T-helper 17 cell (primary cell): ENCODE measurements at places on chromosomes 4 and X. TPM values are rescaled to one million over a fixed set of nuclear protein-coding genes. Genes with fewer than 3 reads are reported as not detected.
A peak's percentile ranks its signal among the peaks of the same experiment; 100 is the strongest.

SMAD1 gene
- total RNA-seq: 1.3 TPM

CT45A2 gene
- total RNA-seq: not detected

PRSS12 gene
- total RNA-seq: not detected

NOX1 gene
- total RNA-seq: not detected

DTHD1 gene
- 0.22 TPM for total RNA-seq

RASL11B gene
- total RNA-seq: not detected

NPY2R gene
- not detected for total RNA-seq

KLHL5 gene
- 34.3 TPM for total RNA-seq

KCND1 gene
- total RNA-seq: 2.2 TPM

GIMD1 gene
- not detected for total RNA-seq

DNA sequence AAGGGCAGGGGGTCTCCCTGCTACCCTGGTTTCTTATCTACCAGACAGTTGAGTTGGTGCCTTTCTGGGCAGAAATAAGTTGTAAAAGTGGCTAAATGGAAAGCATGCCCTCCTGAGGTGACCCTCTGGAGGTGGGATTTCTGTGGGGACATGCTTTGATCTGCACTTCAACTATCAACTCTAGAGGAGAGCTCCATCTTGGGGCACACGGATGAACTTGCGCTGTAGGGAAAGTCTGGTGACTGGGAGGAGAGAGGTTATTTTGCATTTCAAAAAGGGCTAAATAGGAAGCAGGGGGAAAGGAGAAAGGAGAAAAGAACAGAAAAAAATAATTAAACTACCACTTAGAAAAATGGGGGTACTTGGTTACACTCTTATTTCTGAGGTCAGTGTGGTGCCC lies 12.7 kb upstream of the RHOXF2B start:
- DNase-seq: no peak

- no peak for DNase-seq
Observed at GRCh38 chr4:707929-708630, 2.4 kb downstream of the PCGF3 start.

GRCh38 chrX:108159028-108159670 lies 67.6 kb downstream of the ATG4A start:
- no peak for DNase-seq

DNA sequence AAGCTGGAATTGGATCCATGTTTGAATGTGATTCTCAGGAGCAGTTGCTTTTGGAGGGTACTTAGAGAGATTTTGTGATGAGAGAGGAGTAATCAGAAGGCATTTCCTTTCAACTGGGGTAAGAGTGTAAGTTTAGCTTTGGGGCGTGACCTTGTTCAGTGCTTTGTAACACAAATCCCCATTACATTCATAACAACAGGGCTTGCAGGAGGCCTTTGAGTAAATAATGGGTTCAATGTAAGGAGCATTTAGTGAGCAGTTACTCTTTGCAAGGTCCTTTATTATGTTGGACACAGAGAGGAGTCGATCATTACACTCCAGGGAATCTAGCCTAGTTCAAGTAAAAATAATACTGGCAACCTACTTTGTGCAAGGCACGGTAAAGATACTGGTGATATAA lies 74.0 kb upstream of the AFF2 start:
- DNase-seq: no peak

GRCh38 chrX:124388562-124388961 lies 42.2 kb downstream of the SH2D1A start:
- peak; percentile 18 for DNase-seq

DNA sequence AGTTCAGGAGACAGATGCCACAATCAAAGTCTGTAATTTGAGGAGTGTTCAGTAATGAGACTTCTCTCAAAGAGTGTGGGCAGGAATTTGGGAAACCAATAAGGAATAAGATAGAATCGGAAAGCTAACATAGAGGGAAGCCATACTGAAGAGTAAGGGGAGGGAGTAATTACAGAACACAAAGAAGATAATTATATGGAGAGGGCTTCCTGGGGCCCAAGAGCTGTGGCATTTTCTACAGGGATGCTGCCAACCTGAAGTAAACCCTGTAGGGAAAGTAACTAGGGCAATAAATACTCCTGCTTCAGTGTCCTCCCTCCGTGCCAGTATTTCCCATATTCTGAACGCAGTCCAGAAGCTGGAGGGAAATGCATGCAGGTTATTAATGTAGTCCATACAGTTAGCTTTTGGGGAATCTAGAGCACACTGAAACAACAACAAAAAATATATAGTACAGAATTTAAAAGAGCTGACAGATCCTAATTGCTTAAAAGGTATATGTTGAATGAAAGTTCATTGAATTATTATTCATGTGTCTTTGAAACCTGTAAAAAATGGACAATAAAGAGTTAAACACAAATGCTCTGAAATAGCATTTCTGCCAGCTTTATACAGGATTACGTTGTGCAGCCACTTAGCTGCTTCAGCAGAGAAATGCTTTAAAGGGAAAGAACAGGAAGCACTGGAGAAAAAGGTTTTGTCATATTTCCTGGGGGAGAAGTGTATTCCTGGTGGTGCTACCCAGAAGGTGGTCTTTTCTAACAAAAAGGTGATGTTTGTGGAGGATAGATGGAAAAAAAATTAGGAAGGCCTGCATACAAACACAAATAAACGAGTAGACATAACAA lies 48.0 kb downstream of the CXXC4 start:
- no peak for DNase-seq

DNA sequence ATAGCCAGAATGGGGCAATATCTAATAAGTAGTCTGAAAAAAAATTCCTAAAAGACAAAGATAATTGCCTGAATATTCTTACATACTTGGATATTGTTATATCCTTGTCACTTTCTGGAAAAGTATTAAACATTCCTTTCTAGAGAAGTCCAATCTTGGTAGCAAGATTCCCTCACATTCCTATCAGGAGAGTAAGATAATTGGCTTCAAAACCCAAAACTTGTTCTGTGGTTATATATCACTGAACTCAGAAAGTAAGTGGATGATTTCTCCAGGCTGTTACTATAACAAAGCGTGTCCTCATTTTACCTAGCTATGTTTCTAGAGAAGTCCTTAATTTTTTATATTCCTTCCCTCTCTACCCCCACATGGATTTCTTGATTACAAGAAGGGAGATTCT lies 46.0 kb upstream of the TEX13A start:
- no peak for DNase-seq

- no peak for DNase-seq
Observed at GRCh38 chr4:54099748-54100574, at the start of gene GSX2. Gene GSX2, plus strand, starts transcription at chr4:54100163. Its CDS starts 182 bp downstream, at chr4:54100345.

GRCh38 chr4:118889312-118889691 lies 648 bp downstream of the SYNPO2 start:
- DNase-seq: no peak

DNA sequence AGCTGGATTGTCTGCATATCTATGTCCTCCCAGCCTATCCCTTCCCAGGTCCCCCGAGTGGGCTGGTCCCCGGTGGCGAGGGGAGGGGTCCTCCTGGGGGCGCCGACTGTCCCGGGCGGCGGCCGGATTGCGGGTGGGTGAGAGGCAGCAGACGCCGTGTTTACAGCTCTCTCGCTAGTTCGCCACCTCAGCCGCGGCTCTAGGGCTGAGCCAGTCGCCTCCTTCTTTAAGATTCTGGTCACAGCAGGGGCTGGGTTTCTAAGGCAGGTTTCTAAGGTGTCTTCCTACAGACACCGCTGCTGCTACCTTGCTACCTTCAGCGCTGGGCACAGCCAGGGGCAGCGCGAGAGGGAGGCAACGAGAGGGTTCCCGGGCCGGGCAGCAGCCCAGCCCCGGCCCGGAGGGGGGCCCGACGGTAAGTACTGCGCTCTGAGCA lies 57.2 kb downstream of the FRMPD3 start:
- DNase-seq: no peak

- no peak for DNase-seq
Observed at GRCh38 chr4:152255437-152255836, 280.5 kb downstream of the FBXW7 start.

GRCh38 chrX:23904096-23904495 lies 3.6 kb downstream of the APOO start:
- DNase-seq: no peak

DNA sequence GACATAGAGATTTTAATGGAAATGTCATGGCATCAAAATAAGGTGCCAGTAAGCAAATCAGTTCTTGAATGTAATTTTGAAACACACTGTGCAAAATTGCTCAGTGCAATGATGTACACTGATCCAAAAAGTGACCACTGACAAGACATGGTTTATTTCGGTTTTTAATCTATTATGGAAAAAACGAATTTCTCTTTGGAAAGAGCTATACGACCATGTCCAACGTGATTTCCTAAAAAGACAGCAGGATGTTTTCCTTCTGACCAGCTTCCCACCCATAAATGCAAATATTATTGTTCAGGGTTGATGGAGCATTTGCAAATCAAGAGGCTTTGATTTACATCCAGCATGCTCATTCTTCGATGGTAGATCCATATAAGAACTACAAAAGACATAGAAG lies 17.1 kb upstream of the MAGEA1 start:
- DNase-seq: no peak

DNA sequence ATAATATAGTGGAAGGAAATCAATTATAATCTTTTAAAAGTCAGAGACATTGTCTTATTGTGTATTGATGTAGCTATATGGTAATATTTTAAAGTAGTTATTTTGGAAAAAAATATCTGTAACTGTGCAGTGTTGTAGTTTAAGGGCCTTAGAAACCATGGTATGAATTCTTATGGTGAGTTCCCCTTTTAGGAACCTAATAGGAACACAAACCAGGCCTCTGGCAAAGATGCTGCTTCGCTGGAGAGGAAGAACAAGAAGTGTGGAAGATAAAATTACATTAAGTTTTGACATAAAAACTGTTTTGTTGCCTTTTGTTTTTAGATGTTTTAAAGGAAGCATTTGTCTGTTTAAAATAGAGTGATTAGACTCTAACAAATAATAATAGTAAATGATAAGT lies 10.9 kb upstream of the TMPRSS11D start:
- DNase-seq: no peak

- DNase-seq: no peak
Observed at GRCh38 chr4:145909773-145910172, 28.9 kb downstream of the ZNF827 start.

DNA sequence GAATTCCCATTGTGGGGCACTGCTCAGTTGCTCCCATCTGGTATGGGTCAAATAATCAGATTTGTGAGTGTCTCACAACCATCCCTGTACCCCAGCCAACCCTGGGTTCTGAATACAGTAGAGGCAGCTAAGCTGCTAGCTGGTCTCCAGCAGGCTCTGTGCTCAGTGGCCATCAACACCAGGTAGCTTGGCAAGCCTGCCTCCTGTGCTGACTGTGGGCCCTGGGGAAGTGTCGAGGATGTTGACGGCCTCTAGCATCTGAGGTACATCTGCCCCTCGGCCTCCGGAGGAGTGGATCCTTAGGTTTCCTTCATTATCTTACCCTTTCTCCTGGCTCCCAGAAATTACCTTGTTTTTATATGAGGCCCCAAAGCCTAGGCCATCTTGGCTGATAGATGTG lies 13.3 kb downstream of the RNF4 start:
- no peak for DNase-seq

GRCh38 chr4:41645728-41646390 lies 102.7 kb downstream of the PHOX2B start:
- no peak for DNase-seq

- DNase-seq: no peak
Observed at GRCh38 chr4:2834001-2834921, 9.4 kb upstream of the ADD1 start.

DNA sequence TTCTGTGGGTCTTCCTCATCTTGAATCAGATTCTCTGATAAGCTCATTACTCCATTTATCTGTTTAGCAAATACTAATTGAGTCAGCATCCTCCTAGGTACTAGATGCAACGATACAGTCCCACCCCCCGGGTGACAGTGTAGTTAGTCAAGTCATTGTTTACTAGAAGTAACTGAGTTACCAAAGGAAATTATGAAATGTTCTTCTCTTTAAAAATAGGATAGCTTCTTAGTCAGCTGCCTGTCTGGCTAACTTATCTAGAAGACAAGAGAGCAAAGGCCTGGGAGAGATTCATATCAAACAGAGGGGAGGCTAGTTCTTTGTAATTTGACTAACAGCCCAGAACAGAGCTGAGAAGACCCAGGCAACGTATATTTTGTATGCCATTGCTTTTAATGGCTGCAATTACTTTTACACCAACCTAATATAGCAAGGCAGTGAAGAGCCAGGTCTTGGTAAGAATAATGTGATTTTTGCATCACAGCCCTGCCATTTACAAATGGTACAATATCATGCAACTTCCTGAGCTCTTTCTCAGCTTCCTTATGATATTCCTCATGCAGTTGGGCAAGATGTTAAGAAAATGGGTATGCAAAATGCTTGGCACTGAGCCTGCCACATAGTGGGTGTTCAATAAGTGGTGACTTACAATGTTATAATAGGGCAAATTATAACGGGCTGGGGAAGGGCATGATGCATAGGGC lies 149.9 kb downstream of the CHIC2 start:
- no peak for DNase-seq

DNA sequence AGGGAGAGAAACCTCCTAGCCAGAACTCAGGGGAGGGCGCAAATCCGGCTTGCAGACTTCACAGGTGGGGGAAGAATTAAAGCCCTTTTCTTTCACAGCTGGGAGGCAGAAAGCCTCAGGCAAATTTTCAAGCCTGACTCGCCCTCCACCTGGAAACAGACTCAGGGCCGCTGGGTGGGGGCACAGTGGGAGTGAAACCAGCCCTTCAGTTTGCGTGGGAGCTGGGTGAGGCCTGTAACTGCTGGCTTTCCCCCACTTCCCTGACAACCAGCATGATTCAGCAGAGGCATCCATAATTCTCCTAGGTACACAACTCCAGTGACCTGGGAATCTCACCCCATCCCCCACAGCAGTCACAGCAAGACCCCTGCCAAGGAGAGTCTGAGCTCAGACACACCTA lies 206.9 kb upstream of the INTU start:
- DNase-seq: no peak

DNA sequence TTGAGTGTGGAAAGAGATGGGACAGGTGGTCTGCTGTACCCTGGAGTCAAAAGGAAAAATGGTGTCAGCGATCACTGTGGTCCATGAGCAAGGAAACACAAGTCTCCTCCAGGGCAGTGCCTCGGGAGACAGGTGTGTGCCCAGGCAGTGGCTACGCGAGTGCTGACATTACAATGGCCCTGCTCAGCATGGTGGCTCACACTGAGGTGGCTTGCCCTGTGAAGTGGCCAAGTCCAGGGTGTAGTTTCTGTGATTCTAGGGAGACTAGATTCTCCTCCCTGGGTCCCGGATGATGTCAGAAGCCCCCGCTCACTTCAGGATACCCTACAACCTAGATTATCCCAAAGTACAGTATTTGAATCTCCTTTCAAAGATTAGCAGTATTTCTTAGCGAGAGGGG lies 44.8 kb upstream of the TMEM150C start:
- DNase-seq: no peak

- no peak for DNase-seq
Observed at GRCh38 chr4:186445040-186445439, 110.3 kb downstream of the MTNR1A start.

- DNase-seq: peak; percentile 19
Observed at GRCh38 chrX:9465380-9466123, 694 bp downstream of the TBL1X start.

- DNase-seq: no peak
Observed at GRCh38 chr4:34372815-34373214, 1871.5 kb downstream of the ARAP2 start.

GRCh38 chr4:41257257-41257901 lies 651 bp downstream of the UCHL1 start:
- DNase-seq: no peak
